Activated T-helper 1 cell treated with anti-CD3 and anti-CD28 coated beads, Interleukin-2, amount 50 U/mL, for 16 hours (primary cell): ENCODE measurements at places on chromosomes 4 and X.

DNA sequence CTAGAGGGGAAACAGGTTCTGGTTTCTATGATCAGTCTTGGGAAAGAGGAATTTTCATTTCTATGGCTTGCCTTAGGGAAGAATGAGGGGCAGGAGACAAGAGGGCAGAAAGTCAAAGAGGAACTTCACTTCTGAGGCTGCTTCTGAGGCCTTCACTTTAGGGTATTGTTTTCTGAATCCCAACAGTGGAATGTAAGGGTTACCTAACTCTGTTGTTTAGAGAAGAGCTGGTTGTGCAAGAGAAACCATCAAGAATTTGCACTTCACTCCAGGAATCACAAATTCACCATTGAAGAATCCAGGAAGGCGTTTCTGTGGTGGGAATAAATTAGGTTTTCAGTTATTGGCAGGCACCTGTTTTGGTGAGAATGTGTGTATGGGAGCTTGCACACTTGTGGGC is 126.7 kb upstream of the AMOT start:
- DNase-seq: no peak

- no peak for DNase-seq
These were observed 186.3 kb downstream of the C4orf33 start for GRCh38 chr4:129282293-129282692.

GRCh38 chr4:8351931-8352367 is 82.4 kb downstream of the HTRA3 start:
- no peak for DNase-seq

DNA sequence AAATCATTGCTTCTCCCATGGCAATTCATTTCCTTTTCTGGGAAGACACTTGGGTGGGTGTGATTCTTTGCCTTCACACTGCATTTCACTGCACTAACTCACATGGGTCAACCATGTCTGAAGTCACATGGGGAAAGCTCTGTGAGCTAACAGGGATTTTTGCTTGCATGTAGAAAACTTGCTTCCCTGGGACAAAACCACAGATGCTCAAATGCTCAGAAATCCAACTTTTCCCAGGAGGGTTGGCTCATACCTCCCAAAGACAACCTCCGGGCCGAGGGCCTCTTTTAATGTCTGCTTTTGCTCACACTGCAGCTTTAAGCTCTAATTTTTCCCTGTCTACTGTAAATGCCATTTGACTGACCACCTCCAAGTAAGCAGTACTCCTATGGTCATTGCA is 1695.2 kb downstream of the STIM2 start:
- no peak for DNase-seq
